ENCODE measurements at places on chromosomes 16 and 17.

- DNase-seq, result no peak
Observed at GRCh38 chr16:84928679-84929420, 82.5 kb downstream of the ZDHHC7 start.

DNA sequence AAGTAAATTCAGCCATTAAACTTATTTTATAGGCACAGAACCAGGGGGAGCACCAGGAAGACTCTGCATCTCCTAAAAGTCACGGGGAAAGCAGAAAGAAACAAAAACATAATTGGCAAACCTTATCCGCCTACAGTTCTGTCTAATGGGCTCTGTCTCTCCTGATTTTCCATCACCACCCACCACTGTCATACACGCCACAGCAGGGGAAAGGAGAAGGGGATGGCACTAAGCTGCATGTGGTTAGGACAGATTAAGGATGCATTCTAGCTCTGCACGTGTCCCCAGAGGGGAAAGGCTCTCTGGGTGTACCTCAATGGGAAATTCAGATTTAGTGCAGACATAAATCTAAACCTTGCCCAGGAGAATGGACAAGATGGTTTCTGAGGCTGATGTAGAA lies 359.8 kb downstream of the TMEM114 start:
- no peak for DNase-seq

DNA sequence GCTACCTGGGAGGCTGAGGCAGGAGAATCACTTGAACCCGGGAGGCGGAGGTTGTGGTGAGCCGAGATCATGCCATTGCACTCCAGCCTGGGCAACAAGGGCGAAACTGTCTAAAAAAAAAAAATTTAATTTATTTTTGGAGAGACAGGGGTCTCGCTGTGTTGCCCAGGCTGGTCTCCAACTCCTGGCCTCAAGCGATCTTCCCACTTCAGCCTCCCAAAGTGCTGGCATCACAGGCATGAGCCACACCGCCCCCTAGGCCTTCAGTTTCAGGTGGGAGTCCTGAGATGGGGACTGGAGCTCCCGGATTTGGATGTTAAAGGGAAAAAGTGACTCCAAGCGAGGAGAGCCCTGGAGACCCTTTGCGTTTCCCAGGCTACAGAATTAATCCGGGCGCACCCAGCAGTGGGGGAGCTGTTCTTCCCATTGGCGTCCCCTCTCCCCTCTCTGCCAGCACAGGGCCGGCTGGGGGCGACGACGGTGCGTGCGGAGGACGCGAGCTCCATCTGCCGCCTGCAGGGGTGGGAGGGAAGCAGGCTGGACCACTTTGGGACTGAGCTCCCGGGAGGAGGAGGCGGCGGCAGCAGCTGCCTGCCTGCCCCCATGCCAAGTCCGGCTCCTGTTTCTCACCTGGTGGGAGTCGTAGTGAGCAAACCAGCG lies 49.3 kb upstream of the USP7 start:
- no peak for DNase-seq

- no peak for DNase-seq
Observed at GRCh38 chr16:27406511-27407128, 4.6 kb downstream of the IL21R start.

GRCh38 chr16:30368792-30369090 lies 1.6 kb downstream of the TBC1D10B start:
- no peak for DNase-seq

GRCh38 chr16:84552135-84552534 lies 47.7 kb upstream of the MEAK7 start:
- no peak for DNase-seq

DNA sequence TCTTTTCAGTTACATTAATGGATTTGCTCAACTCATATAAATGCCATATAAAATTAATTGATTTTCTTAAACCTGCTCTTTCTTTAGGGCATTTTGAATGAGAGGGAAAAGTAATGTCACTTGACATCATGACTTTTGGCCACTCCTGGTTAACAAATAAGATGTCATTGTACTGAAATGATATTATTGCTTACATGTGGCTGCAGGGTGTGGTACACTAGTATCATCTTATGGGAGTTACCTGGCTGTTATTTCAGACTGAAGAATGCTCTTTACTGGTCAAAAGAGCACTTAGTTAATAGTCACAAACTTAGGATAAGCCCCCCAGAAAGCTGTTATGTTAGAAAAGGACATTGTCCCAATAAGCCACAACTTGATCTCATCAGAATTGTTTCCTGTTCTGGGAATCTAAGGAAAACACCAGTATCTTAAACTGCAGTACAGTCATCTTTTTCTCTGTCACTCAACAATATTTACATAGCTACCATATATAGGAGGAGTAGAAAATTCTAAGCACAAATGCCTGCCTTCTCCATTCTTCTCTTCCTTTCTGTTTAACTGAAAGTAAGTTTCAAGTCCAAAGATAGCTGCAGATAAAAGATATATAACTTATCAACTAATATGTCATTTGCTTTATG lies 53.9 kb upstream of the MRC2 start:
- DNase-seq, result no peak
